ENCODE measurements at places on chromosomes 11 and 22. TPM values are rescaled to one million over a fixed set of nuclear protein-coding genes. Genes with fewer than 3 reads are reported as not detected.

DNA sequence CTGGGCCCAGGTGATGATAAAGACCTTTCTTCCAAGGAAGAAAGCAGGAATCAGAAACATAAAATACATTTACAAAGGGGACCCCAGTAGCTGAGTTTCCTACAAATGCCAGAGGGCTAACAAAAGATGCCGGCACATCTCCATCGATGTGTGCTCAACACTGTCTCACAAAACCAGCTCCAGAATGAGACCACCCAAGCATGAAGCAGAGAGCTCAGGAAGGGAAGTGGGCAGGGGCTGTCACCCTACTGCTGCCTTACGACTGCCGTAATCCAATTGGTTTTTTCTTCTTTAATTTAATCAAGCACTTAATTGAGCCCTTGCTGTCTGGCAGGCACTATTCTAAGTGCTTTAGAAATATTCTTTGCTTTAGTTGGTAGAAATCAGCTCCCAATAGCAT, 26.1 kb downstream of the SMCO4 start:
- DNase-seq: no peak

GRCh38 chr11:9347100-9347499, 32.7 kb upstream of the TMEM41B start:
- no peak for DNase-seq

DNA sequence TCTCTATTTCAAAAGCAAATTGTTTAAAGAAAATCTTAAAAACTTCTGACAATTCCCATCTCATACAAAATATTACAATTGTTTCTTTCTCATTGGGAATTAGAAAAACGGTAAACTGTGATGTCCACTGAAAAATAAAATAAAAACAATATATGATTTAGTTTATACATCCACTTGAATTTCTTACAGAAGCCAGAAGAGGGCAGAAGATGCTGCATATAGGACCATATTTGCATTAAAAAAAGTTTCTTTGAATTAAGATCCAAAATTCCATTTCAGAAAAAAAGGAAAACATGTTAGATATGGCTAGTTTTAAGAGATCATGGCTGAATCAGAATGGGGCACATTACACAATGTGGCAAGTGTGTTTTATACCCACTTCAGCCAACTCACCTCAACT, 39.3 kb upstream of the LRRC4C start:
- DNase-seq: no peak

GRCh38 chr11:2193099-2193887, 21.7 kb upstream of the TH start:
- DNase-seq: no peak

- no peak for DNase-seq
These were observed 2.9 kb downstream of the SMARCB1 start for GRCh38 chr22:23789638-23790037.

- DNase-seq: no peak
These were observed 336 bp upstream of the LIF start for GRCh38 chr22:30246814-30247376.

DNA sequence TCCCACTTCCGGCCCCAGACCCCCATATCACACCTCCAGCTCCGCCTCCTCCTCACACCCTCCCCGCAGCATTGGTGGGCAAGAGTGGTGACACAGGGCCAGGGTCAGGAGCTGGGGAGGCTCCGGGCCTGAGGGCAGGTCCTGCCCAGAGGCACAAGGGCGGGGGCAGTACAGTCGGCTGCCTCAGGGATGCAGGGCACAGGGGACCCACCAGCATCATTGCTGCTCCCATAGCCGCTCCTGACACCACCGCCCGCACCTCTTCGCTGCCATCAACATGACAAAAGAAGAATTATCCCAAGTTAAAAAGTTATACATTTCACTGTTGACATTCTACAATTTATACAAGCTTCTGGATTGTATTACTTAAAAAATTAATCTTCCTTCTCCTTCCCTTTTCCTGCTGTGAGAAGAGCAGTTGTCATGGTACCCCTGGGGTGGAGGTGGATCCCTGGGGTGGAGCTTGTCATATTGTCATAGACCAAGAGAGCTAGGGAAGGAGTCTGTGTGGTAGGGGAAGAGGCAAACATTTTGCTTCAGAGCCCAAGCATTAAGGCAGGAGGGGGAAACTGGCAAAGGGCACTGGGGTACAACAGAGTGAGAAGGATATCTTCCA, 4.1 kb downstream of the SBF2 start:
- DNase-seq: no peak

- no peak for DNase-seq
These were observed 373.9 kb upstream of the FAT3 start for GRCh38 chr11:91850533-91851275.

- DNase-seq: no peak
These were observed 76.8 kb upstream of the RTL6 start for GRCh38 chr22:44574640-44575380.

GRCh38 chr22:49771266-49772065, 56.2 kb downstream of the BRD1 start:
- no peak for DNase-seq

GRCh38 chr22:36369922-36370791, 17.6 kb downstream of the MYH9 start:
- no peak for DNase-seq

GRCh38 chr22:44581096-44581435, 83.0 kb upstream of the RTL6 start:
- DNase-seq: no peak

GRCh38 chr22:46069521-46070214, 80.7 kb upstream of the PPARA start:
- DNase-seq: peak; percentile 98

- DNase-seq: no peak
These were observed 784.5 kb downstream of the BRD1 start for GRCh38 chr22:49042877-49043859.

- no peak for DNase-seq
These were observed 234.3 kb upstream of the NARS2 start for GRCh38 chr11:78808923-78809322.

- no peak for DNase-seq
These were observed 281.7 kb downstream of the LRRC4C start for GRCh38 chr11:41177791-41178190.

GRCh38 chr22:44057401-44057987, 33.4 kb downstream of the PARVB start:
- DNase-seq: no peak

- DNase-seq: no peak
These were observed 273.0 kb downstream of the TBC1D22A start for GRCh38 chr22:47035425-47035881.

DNA sequence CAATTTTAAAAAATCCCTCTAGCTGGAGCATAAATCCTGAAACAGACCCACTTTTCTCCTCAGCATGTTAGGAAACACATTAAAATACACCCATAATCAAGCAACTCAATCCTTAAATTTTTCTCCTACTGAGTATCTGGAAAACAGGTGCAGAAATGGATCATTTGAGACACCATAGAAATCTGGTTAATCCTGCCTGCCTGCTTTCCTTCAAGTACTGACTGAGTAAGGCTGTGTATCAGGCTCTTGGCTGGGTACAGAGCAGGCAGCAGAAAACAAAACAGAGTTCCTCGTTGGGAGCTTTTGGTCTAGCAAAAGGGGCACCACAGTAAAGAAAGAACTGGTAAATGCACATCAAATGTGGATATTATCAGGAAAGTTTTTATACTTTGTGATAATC, 1.9 kb downstream of the KCNQ1OT1 start:
- no peak for DNase-seq

DNA sequence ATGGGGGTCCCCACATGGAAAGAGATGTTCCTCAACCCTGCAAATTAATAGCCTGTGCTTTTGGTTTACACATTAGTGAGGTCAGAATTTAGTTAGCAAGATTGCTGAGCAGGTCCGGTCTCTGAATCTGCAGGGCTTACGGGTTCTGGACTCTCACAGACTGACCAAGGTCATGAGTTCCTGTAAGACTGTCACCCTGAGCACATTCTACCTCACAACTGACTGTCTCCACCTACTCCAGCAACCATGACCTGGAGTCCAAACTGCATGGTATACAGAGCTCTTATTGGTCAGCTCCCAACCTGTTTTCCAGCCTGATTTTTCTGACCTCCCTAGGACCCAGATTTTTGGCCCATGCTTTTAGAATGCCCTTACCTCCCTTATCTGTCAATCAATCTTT, 28.2 kb downstream of the DKK3 start:
- DNase-seq: no peak

- no peak for DNase-seq
These were observed 38.4 kb upstream of the EMID1 start for GRCh38 chr22:29167032-29167911.

DNA sequence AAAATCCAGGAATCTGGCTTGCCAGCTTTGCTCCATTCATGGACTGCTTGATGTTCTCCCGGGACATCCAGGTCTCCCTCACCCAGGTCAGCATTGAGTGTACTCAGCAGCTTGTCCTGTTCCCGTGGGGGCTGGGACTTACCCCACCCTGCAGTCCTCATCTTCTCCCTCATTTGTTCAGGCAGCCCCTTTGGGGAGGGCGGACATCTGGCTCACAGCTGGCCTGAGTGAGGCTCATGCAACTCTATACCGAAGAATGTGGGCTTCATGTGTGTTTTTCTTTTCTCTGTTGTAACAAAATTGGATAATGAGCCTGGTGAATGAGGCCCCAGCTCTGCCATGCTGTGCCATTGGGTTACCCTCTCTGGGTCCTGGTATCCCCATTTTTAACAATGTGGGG, 227.7 kb upstream of the TENM4 start:
- DNase-seq: no peak

Gene BAIAP2L2
- total RNA-seq: 0.25 TPM

Gene DRAP1
- total RNA-seq: 84.5 TPM

Gene TSGA10IP
- not detected for total RNA-seq

Gene KRTAP5-2
- not detected for total RNA-seq

Gene OR4D5
- total RNA-seq: not detected

Gene MAPK11
- total RNA-seq: 19.9 TPM

Gene BIRC3
- total RNA-seq: 1.7 TPM

Gene BRSK2
- total RNA-seq: 0.38 TPM
